ENCODE measurements at places on chromosomes 12 and 14.

DNA sequence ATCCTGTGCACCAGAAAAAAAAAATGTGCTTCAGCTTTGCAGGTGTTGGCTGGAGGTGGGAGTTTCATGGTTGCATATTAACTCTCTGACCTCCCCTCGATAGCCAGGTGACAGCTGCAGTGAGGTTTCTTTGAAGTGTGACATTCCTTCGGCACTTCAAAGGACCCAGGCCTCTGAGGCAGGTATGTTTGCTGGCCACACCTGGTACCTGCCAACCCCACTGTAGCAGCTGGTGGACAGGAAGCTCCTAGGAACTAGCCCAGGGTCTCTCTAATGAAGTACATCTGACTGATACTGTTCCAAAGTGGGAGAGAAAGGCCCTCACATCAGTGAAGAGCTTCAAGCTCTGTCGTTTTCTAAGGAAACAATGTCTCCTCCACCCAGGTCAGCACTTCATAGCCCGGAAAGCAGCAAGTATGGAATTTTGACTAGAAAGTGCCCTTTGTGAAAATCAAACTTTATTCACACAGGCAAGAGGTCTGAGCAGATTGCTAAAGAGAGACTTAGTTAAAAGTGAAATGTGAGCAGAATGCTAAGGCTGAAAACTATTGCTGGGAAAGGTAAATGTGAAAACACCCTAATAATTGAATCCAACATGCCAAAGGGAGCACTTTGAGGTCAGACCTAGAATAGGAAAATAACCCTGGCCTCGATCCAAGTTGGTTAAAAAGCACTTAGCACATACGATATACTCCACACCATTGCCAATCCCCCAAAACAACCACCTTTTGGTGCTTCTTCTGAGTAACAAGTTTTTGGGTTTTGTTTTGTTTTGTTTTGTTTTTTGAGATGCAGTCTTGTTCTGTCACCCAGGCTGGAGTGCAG lies 71.3 kb downstream of the PHLDA1 start:
- no peak for DNase-seq

DNA sequence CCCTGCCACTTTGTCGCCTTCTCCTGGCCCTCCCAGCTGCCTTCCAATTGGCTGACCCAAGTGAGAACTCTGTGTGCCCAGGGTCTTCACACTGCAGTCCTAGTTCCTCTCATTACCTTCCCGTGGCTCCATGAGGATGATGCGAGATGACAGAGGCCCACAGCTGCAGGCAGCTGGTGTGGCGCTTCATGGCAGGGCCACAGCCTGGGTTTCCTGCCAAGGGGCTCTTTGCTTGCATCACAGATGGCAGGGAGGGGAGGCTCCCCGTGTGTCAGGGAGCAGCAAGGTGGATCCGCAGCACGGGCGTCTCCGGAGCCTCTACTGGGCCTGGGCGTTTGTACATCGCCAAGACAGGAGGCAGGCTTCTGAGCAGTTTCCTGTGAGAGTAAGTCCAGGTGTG lies 28.9 kb downstream of the DEGS2 start:
- DNase-seq, result no peak

- no peak for DNase-seq
These were observed 468.3 kb downstream of the AACS start for GRCh38 chr12:125533434-125534029.

DNA sequence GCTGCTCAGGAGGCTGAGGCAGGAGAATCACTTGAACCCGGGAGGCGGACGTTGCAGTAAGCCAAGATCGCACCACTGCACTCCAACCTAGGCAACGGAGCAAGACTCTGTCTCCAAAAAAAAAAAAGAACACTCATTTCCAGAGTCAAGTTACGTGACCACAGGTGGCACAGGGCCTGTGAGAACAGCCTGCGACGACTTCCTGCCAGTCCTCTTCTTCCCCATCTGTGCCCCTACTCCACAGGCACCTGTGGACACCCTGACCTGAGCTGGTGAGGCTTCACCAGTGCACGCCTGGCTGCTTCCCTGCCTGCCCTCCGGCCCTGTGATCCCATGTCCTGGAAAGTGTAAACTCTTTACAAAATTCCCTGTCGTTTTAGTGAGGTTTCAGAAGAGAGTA lies 77.7 kb downstream of the PPP2R5C start:
- no peak for DNase-seq

- no peak for DNase-seq
These were observed 73.5 kb upstream of the VASH1 start for GRCh38 chr14:76687611-76688382.

DNA sequence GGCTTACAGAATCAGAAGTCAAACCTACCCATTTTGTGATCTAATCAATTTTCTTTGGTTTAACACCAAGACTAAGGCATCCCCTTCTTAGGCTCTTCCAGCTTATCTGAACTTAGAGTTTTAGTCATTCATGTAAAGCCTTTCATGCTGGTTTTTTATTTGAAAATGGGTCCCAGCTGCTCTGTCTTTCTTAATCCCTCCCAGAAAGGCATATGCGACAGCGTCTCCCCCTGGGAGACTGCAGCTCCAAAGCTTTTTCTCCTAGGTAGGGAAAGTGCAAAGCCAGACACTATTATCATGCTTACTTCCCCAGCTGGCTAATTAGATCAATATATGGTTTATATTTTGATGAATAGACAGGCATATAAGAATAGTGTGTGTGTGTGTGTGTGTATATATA lies 96.6 kb upstream of the E2F7 start:
- DNase-seq, result no peak

GRCh38 chr12:63149909-63150712 lies 890 bp downstream of the AVPR1A start:
- DNase-seq, result no peak

DNA sequence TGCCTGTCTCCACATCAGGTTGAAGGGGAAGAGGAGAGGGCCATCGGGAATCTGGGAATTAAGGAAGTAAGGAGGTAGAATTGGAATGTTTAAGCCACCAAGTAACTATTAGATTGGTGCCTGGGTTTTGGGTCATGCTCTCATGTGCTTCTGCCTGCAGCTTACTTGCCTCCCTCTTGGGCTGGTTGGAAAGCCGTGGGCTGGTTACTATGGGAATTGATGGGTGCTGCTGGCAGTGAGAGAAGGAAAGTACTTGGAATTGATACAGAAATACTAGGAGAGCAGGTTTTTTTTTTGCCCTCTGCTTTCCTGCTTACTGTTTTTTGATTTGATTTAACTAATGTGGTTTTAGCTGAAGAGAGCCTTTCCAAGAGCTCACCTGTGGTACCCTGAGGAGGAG lies 493.5 kb upstream of the RGS6 start:
- peak; percentile 48 for DNase-seq

DNA sequence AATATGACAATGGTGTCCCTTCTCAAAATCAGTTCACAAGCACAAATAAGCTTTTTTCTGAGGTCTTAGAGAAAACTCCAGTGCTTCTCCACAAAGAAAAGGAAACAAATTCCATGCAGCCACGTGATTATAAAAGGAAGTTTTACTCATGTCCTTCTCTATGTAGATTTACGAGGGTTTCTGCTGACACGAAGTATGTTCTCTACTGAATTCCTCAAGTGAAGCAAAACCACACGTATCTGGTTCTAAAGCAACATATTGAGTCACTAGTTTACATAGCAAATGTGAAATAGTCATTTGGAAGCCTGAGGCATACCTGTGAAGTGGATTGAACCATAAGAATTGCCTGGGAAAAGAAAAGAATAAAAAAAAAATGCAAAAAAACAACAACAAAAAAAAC lies 31.9 kb downstream of the BMP4 start:
- peak; percentile 66 for DNase-seq

- DNase-seq, result no peak
These were observed 127.1 kb upstream of the BMP4 start for GRCh38 chr14:54083549-54084239.

DNA sequence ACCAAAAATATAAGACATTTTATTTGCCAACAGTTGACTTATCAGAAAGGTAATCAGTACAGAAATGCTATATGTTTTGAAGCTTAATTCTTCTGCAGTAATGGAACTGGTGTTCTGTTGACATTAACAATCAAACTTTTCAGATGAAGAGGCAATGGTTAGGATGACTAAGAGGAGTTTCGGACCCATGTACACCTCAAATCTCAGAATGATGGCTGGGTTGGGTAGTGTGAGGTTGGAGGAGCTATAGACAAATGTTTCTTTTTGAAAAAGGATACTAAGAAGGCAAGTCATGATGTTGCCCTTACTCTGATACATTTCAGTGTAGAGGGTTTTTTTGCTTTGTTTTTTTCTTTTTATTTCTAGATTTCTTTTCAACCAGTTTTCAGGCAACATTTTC lies 66.9 kb downstream of the KNTC1 start:
- no peak for DNase-seq

- no peak for DNase-seq
These were observed 98.0 kb downstream of the FBXL14 start for GRCh38 chr12:1496162-1496900.

GRCh38 chr12:59401862-59402261 lies 194.0 kb upstream of the SLC16A7 start:
- DNase-seq, result no peak

DNA sequence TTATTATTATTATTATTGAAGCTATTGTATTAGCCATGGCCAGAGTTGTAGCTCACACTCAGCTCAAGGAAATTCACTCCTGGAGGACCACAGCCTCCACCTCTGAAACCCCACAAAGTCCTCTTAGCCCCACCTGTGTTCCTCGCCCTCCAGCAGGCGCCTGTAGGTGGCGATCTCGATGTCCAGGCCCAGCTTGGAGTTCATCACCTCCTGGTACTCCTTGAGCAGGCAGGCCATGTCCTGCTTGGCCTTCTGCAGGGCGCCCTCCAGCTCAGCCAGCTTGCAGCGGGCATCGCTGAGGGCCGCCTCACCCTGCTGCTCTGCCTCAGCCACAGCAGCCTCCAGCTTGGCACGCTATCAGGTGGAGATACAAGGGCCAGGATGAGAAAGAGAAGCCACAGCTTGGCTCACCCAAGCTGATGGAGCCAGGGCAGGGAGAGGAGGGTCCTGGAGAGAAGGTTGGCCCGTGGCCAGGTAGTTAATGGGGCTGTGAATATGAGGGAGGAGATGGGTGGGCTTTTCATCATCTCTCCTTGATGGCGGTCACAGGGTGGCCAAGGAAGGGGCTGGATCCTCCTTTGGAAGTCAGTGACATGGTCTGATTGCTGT lies 5.1 kb downstream of the KRT85 start:
- DNase-seq, result no peak

DNA sequence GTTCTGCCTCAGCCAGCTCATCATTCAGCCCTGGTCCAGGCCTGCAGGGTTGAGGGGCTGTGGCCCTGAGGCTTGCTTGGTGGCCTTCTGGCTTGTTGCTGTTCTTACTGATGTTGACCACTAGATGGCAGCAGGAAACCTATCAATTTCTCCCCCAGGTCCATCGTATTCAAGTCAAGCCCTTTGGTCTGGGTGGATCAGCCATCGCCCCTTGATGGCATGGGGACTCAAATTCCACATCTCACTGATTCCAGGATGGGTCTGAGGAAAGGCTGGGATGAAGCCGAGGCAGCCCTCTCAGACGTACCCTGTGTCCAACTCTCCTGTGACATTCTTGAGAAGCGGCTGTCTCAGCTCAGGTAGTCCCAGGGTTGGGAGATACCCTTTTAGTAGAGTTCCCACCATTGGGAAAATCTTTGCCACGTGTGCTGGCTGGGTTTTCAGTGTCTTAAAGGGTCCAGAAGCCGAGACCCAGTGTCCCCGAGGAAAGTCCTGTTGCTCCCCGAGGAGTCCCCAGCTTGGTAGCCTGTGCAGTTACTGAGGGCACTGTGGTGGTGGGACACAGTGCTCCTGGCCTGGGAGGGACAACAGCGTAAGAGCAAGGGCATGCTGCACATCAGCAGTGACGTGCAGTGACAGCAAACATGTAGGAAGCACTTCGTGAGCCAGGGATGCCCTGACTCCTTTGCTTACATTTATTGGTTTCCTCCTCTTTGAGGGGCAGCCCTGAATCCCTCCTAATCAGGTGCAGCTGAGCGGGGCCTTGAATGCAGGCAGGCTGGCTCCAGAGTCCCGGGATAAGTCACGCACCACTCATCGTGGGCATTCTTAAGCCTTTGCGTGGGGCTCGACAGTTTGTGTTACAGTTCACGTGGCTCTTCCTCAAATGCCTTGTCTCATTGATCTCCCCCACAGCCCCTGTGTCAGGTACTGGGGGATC lies 58.6 kb downstream of the TSPAN9 start:
- DNase-seq, result peak; percentile 53

DNA sequence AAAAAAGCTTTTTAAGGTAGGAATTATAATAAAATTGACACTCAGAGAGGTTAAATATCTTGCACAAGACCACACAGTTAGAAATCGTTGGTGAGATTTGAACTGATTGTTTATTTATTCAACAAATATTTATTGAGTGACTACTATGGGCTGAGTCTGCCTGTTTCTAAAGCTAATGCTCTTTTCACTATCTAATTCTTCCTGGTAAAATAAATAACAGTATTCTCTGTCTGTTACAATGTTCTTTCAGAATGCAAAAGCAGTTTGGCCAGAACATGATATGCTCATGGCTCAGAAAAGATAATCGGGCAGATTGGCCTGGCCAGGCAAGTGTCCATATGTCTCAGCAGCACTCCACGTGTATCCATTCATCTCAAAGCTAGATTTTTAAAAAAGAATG lies 82.0 kb downstream of the BTG1 start:
- no peak for DNase-seq

DNA sequence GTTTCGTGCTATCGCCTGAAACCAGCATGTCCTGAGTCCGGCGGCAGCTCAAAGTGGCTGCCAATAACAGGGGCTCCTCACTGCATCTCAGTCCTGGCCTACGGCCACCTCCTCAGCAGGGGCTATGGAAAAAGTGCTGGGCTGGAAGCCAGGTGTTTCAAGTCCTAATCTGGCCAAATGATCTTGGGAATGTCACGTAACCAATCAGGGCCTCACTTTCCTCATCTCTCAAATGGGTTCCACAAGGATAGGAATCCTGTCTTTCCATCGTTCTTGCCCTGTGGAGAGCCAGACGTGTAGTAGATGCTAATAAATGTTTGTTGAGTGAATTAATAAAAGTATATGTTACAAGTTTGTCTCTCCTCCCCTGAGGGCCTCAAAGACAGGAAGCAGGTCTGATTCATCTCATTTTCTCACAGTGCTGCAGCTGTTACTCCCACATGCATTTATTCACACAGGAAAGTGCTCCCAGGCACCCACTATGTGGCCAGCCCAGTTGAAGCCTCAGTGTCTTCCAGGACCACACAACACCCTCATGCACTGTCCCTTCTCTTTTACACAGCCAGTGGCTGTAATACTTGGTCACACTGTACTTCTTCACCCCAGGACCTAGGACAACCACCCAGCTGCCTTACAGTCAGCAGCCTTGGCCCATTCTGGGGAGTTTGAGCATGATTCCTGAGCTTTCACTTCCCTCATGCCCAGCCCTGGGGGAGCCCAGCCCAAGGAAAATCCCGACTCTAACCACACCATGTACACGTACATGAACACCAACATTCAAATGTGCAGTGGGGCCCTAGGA lies 5.0 kb downstream of the CMKLR1 start:
- no peak for DNase-seq

DNA sequence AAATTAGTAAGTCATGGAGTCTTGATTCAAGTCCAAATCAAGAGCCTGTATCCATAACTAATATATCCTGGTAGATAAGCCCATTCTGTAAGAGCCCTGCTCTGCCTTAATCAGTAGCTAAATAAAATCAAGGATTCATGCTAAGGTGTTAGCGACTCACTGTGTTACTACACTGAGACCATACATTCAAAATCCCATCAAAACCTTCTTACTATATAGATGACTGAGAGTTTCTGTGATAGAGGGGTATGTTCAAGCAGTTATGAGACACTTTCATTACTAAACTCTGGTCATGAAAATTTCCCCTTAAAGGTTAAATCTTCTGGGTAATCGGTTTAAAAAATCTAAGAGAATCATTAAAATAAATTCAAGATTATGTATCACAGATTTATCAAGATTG lies 78.5 kb downstream of the MDGA2 start:
- no peak for DNase-seq

- no peak for DNase-seq
These were observed 96.2 kb downstream of the VCPKMT start for GRCh38 chr14:50020184-50020583.

Measured in stromal cell of bone marrow (primary cell).